T-helper 1 cell (primary cell): ENCODE measurements at places on chromosomes 1 and 21.
A peak's percentile ranks its signal among the peaks of the same experiment; 100 is the strongest.

DNA sequence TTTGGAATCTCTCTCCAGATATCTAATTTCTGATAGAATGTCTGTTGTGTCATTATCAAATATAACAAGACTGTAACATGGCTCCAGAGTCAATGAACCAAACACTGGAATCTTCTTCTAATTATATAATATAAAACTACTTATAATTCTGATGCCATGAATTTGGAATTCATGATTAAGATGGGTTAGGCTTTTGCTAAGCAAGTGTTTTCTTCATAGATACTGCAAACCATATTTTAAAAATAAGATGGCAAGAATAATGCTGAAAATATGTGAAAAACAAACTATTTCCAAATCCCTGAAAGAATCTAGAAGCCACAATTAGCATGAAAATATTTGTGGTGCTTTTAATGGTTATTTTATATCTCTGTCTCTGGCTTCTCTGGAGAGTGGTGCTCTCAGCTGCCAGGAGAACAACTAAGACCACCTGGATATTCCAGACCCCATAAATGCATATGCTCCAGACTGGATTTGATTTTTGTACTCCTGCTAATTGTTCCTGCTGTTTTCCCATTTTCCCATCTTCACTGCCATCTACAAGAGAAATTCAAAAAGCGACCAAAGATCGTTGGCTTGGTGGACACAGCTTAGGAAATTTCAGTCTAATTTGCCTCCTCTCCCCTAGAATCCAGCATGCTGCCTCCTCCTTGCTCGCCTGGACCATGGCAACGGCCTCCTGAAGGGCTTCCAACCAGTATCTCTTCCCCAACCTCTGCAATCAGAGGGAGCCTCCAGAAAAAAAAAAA is 418.9 kb downstream of the SETD4 start:
- DNase-seq, result no peak

GRCh38 chr1:112508278-112509004 is at the start of gene WNT2B:
Gene WNT2B (plus strand): TSS chr1:112508965. CDS start chr1:112509263, 298 bp downstream.
- peak; percentile 49 for DNase-seq

GRCh38 chr1:33147997-33148314 is 33.9 kb downstream of the TRIM62 start:
- DNase-seq, result no peak

GRCh38 chr1:245730801-245731200 is 576.0 kb downstream of the KIF26B start:
- DNase-seq, result no peak

GRCh38 chr1:36612121-36612520 is 129.4 kb upstream of the CSF3R start:
- no peak for DNase-seq

DNA sequence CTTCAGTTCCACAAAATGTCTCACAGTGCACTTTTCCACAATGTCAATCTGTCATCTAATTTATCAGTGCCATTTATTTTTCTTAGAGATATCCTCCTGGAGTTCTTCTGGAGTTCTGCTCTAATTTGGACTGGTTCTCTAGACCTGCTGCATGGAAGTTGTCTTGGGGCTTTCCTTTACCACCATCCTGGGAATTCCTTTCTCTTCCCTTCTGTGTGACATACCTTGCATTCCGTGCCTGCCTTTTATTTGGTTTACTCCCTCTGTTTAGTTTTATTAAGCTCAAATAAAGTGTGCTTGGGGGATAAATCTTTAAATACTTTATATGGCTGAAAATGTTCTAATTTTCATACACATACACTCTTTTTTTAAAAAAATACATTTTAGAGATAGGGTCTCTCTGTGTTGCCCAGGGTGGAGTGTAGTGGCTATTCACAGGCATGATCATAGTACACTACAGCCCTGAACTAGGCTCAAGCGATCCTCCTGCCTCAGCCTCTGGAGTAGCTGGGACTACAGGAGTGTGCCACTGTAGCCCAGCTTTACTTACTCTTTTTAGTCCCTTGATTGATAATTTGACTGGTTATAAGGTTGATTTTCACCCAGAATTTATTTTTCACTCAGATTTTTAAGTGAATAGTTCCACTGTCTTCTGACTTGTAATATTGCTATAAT is 14.4 kb downstream of the MTF2 start:
- DNase-seq, result no peak

GRCh38 chr21:25569084-25569483 is 38.2 kb downstream of the MRPL39 start:
- DNase-seq, result no peak
